ENCODE measurements at places on chromosomes 4 and X.

- DNase-seq = no peak
These were observed 62.6 kb downstream of the TBC1D9 start for GRCh38 chr4:140693562-140693961.

GRCh38 chrX:333611-334311 lies 15.2 kb upstream of the GTPBP6 start:
- DNase-seq = no peak

DNA sequence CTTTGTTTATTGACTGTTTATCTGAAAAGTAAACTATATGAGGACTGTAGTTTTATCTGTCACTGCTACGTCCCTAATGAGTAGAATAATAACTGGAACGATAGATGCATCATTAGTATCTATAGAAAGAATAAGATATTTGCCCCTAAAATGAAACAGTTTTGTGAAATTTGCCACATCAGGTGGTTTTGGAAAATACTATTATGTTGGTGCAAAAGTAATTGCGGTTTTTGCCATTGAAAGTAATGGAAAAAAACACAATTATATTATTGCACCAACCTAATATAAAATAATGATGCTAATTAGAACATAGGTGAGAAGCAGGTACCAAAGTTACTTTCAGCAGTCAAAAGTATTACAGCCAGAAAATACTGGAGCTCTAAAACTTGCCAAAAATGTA lies 158.3 kb downstream of the PABPC4L start:
- DNase-seq = no peak

DNA sequence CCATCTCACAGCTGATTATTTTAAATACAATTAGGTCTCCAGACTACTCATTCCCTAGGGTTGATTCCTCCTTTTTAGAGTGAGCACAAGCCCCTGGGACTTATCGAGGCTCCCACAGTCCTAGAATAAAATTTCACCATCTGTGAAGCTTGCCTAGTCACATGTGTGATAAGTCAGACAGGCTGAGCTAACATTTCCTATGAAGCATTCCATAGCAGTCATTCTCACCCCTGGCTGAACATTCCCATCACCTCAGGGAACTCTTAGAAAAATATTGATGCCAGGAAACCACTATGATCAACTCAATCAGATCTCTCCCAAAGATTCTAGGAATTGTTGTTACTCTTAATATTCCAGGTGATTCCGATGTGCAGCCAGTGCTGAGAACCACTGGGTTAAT lies 37.7 kb downstream of the ARHGEF9 start:
- no peak for DNase-seq

GRCh38 chrX:38929966-38930421 lies 128.7 kb downstream of the MID1IP1 start:
- DNase-seq = no peak

- no peak for DNase-seq
These were observed 496.3 kb downstream of the PDGFC start for GRCh38 chr4:156475322-156475721.

- DNase-seq = no peak
These were observed 221.1 kb downstream of the BMPR1B start for GRCh38 chr4:94978904-94979303.

DNA sequence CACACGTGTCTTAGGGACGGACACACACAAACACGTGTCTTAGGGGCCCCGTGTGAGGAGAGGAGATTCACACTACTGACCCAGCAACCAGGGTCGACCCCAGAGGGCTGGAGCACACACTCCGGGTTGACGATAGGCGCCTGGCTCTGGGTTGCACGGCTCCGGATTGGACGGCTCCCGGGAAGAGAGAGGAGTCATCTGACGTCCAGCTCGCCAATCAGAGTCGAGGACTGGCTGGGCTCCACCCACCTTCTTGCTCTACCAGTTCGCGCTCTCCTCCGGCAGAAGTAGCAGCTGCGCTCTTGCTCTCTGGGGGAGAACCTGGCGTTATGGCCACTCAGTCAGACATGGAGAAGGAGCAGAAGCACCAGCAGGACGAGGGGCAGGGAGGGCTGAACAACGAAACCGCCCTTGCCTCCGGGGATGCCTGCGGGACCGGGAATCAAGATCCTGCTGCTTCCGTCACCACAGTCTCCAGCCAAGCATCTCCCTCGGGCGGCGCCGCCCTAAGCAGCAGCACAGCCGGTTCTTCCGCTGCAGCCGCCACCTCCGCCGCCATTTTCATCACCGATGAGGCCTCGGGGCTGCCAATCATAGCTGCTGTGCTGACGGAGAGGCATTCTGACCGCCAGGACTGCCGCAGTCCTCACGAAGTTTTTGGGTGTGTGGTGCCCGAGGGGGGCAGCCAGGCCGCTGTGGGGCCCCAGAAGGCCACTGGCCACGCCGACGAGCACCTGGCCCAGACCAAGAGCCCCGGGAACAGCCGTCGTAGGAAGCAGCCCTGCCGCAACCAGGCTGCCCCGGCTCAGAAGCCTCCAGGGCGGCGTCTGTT lies 74.3 kb downstream of the NUDT10 start:
- no peak for DNase-seq

Data from activated CD4-positive, CD25-positive, alpha-beta regulatory T cell (primary cell).